ENCODE measurements at places on chromosomes 12 and 14. TPM values are rescaled to one million over a fixed set of nuclear protein-coding genes. Genes with fewer than 3 reads are reported as not detected.

DNA sequence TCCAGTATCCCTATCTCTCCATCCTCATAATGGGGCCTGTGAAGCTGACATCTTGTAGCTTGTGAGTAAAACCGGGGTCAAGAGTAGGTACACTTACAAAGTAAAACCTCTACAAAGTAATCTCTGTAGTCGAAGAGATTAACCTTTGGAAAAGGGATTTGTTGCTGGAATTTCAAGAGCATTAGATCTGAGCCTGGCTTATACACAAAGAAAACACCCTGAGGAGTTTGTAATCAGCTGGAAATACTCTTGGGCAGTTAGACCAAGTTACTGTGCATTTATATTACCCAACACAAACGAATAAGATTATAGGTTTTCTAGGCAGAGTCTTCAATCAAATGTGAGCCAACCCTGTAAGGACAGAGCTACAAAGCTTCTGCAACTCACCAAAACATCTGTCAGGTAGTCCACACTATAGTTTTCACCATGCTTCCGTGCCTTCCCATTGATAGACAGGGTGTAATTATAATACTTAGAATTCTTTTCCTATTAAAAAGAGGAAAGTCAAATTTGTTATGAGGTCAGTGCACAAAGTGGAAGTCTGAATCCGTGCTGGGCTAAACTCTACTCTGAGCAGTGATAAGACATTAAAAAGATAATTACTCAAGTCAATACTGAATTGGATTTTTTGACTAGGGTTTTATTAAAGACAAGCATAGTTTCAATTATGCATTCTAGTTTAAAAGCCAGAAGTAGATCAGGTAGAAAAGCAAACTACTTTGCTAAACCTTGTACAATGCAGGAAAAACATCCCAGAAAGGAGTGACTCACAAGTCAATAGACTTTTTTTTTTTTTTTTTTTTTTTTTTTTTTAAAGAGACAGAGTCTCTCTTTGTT, 14.6 kb downstream of the GNS start:
- H3K27me3 ChIP-seq, result no peaks in the 10 kb centered on the region
- DNase-seq, result peak; percentile 42
- peak overlapping the region; percentile 35 for H3K27ac ChIP-seq

- peak overlapping the region; percentile 79 for H3K27ac ChIP-seq
- H3K27me3 ChIP-seq, result no peaks in the 10 kb centered on the region
- no peaks in the 10 kb centered on the region for H3K36me3 ChIP-seq
- no peak for DNase-seq
- peaks cover 29% of the 10 kb centered on the region for H3K4me1 ChIP-seq
Measured at GRCh38 chr14:49769171-49769570, 1.2 kb downstream of the KLHDC2 start.

The SLCO1B1 gene
- total RNA-seq, result 0.18 TPM

GRCh38 chr12:5614256-5614655, 182.3 kb downstream of the NTF3 start:
- H3K4me3 ChIP-seq, result no peak overlapping the region
- no peaks in the 10 kb centered on the region for H3K4me1 ChIP-seq
- no peaks in the 10 kb centered on the region for H3K27me3 ChIP-seq
- no peaks in the 10 kb centered on the region for H3K36me3 ChIP-seq
- DNase-seq, result no peak
- no peak overlapping the region for H3K27ac ChIP-seq

The XRCC3 gene
- 44.0 TPM for total RNA-seq

DNA sequence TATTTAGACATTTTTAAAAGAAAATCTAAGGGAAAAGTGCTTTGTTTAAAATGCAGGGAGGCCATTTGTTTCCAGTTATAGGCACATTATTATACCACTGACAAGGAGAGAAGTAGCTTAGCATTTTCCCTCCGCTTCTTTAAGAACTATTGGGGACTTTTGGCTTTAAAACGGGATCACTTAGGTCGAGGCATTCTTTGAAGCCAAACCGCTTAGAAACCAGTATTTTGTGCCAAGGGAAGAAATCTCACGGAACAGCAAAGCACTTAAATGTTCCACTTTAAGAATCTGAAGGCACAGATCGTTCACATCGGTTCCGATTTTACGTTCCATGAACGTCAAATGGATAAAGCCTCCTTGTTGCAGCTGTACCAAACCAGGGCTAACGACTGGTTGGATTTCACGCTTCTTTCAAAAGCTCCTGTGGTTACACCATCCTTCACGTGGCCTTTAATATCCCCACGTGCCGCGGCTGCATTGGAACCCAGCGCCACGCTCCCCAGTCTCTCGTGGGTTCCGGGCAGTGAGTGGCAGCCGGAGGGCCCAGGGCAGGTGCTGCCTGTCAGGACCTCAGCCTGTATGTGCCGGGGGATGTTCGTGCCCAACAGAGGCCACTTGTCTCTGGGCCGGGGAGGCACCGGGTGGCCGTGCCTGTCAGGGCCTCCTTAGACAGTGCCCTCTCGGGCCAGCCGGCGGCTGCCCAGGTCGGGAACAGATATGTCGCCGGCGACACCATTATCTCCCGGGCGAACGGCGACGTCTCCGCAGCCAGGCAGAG, 195.4 kb downstream of the KIF26A start:
- no peaks in the 10 kb centered on the region for H3K27me3 ChIP-seq
- no peak overlapping the region for H3K27ac ChIP-seq
- no peak overlapping the region for H3K4me3 ChIP-seq
- no peaks in the 10 kb centered on the region for H3K4me1 ChIP-seq
- no peaks in the 10 kb centered on the region for H3K36me3 ChIP-seq

The TMTC1 gene
- not detected for total RNA-seq

- H3K4me3 ChIP-seq, result peak overlapping the region; percentile 94
- DNase-seq, result peak; percentile 86
- peaks cover 7% of the 10 kb centered on the region for H3K36me3 ChIP-seq
- H3K27ac ChIP-seq, result peak overlapping the region; percentile 66
- H3K4me1 ChIP-seq, result peaks cover 41% of the 10 kb centered on the region
- H3K27me3 ChIP-seq, result no peaks in the 10 kb centered on the region
Measured at GRCh38 chr14:22980672-22981089, 1.7 kb downstream of the AJUBA start.
